ENCODE measurements at places on chromosomes 1 and 21. TPM values are rescaled to one million over a fixed set of nuclear protein-coding genes. Genes with fewer than 3 reads are reported as not detected.

The OMA1 gene
- 15.4 TPM for total RNA-seq

The AGMAT gene
- 0.18 TPM for total RNA-seq

The ORC1 gene
- total RNA-seq = 0.96 TPM

The ALDH4A1 gene
- total RNA-seq = 12.7 TPM

The TRIM63 gene
- 0.24 TPM for total RNA-seq

The SMCP gene
- not detected for total RNA-seq

The OR2T11 gene
- not detected for total RNA-seq

The C8A gene
- total RNA-seq = not detected

The GJB5 gene
- not detected for total RNA-seq

The FOXO6 gene
- total RNA-seq = 1.4 TPM

The KDM1A gene
- 34.6 TPM for total RNA-seq

The ELAVL4 gene
- total RNA-seq = not detected

The KCNE2 gene
- 2.4 TPM for total RNA-seq

The L1TD1 gene
- 0.84 TPM for total RNA-seq

The KRTAP10-7 gene
- not detected for total RNA-seq

The FMO4 gene
- total RNA-seq = 12.3 TPM

The CCDC185 gene
- not detected for total RNA-seq

The CRABP2 gene
- 3.8 TPM for total RNA-seq

The SIK1 gene
- total RNA-seq = 18.1 TPM

The PDC gene
- not detected for total RNA-seq

The IL10 gene
- total RNA-seq = 12.6 TPM

The RNU1-1 gene
- 8,154 TPM for total RNA-seq

The KANK4 gene
- 0.42 TPM for total RNA-seq

The S100A3 gene
- 2.3 TPM for total RNA-seq

The LRRIQ3 gene
- total RNA-seq = 0.36 TPM

The PRKAA2 gene
- 6.9 TPM for total RNA-seq

The RAP1GAP gene
- total RNA-seq = 0.84 TPM

The HRNR gene
- total RNA-seq = not detected

The TPTE gene
- not detected for total RNA-seq

The SPATA21 gene
- total RNA-seq = not detected

The SLAMF9 gene
- total RNA-seq = not detected

The CFHR5 gene
- not detected for total RNA-seq

The CSF1 gene
- 66.8 TPM for total RNA-seq

The CLCA1 gene
- 0.10 TPM for total RNA-seq

The F13B gene
- not detected for total RNA-seq

The SPRR1A gene
- total RNA-seq = not detected

The LMOD1 gene
- total RNA-seq = 469 TPM

The EFCAB7 gene
- total RNA-seq = 9.4 TPM

The UBXN10 gene
- total RNA-seq = 0.23 TPM

The ABCA4 gene
- total RNA-seq = 0.16 TPM

The OLIG2 gene
- total RNA-seq = not detected

The MYBPH gene
- not detected for total RNA-seq

The NID1 gene
- total RNA-seq = 69.5 TPM

The SPRR2A gene
- total RNA-seq = not detected

The C8B gene
- total RNA-seq = not detected

The FAM72C gene
- total RNA-seq = not detected

The LCE2C gene
- not detected for total RNA-seq

The DUSP10 gene
- 4.2 TPM for total RNA-seq

The JAM2 gene
- total RNA-seq = 61.0 TPM

Data from aorta (tissue), 5 donors.